ENCODE measurements at places on chromosomes 11 and 22.

- peak; percentile 84 for DNase-seq
These were observed 102.6 kb downstream of the TMPRSS5 start for GRCh38 chr11:113603277-113604059.

- no peak for DNase-seq
These were observed 16.4 kb downstream of the SLC1A2 start for GRCh38 chr11:35402751-35403660.

DNA sequence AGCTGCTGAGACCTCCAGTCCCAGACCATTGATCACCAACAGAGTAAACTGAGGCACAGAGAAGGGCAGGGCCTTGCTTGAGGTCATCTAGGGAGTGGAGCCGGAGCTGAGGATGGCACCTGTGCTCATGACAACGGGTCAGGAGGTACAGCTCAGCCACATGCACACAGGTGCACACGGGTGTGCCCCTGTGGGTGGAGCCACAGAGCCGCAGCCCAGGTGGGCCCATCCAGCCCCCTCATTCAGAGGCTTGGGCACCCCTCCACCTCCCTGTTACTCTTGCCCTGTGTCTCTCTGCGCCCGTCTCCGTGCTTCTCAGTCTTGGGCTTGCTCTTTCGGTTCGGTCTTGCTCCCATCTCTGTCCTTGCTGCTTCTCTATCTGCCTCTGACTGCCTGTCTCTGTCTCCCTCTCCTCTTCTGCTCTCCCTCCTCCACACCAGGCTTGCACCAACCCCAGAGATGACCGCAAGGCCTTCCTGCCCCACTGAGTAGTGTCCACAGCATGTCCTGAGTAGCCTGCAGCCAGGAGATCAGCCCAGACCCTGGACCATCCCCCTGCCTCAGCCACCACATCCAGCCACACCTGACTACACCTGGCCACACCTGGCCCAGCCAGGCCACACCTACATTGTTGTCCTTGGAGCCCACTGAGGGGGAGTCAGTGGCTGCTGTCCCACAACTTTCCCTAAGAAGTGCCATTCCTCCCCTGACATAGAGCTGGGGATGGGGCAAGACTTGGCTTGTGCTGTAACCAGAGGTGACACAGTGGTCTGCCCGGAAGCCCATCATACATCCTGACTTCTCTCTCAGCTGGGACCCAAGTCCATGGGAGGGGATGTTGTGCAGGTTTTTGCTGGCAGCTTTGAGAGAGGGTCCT is 39.3 kb upstream of the CRYBB3 start:
- DNase-seq, result no peak

- no peak for DNase-seq
These were observed 22.2 kb upstream of the CYP2D6 start for GRCh38 chr22:42152661-42153270.
